Muscle of leg (tissue), 16 donors: ENCODE measurements at places on chromosomes 6 and 20. TPM values are rescaled to one million over a fixed set of nuclear protein-coding genes. Genes with fewer than 3 reads are reported as not detected.

The PPP1R16B gene
- 5.5 TPM for total RNA-seq

The IYD gene
- not detected for total RNA-seq

The C6orf58 gene
- total RNA-seq, result 0.09 TPM

The TNNC2 gene
- total RNA-seq, result 3,356 TPM

The SRXN1 gene
- 11.6 TPM for total RNA-seq

The RAD21L1 gene
- not detected for total RNA-seq

The RAB23 gene
- 19.6 TPM for total RNA-seq
